DMS153 (cell line): ENCODE measurements at places on chromosomes 16 and 17.
A peak's percentile ranks its signal among the peaks of the same experiment; 100 is the strongest.

DNA sequence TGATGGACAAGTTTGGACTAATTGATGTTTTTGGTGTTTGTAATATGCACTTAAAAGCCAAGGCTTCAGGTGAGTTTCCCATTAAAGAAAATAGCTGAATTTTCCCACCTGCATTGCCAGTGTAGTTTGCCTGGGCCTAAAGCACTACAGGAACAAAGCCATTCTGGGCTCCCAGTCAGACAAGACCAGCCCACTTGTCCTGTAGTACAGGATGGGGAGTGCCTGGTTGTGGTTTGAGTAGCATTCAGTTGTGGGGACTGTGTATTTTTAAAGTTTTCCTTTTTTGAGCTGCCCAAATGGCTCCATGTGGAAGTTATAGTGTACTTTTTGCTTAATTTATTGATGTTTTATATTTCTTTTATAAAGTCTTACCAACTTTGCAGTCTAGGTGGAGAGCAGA is 91.7 kb downstream of the TANGO6 start:
- no peak for DNase-seq

DNA sequence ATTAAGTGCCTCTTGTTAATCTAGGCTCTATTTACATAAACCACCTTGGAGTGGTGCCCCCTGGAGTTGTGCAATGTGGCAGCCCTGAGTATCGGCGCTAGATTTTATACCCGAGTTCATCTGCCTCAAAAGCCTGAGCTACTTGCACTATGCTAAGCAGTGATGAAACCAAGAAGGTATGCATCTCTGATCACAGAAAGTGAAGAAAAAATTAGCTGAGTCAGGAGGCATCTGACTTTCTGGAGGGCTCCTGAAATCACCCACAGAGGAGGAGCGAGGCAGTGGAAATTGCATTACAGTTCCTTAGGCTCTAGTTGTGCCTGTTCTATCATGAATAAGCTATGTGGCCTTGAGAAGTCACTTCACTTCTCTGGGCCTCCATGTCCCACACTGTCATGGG is 80.3 kb upstream of the PSMD7 start:
- DNase-seq: no peak

DNA sequence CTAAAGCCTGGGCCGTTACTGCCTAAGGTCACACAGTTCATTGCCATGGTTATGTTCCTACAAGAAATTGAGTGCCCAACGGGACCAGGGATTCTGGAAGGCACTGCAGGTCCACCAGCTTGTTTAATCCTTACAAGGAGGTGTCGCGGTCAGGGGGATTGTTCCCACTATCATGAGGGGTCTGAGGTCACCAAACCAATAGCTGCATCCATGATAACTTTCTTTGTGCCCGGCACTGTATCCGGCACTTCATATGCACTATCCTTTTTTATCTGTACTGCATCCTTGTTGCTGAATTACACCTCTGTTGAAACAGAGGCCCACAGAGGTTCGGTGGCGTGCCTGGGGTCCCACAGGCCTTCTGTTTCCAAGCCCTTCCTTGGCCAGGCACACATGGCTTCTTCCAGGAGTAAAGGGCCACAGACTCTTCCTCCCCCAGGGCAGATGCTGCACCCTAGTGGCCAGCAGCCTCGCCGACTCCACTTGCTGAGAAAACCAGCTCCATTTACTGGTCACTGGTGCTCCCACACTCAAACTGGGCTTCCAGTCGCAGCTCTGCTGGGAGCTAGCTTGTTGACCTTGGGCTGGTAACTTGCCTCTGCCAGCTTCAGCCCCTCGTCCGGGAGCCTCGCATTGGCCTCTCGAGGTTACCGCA is 82.0 kb upstream of the PLCG2 start:
- no peak for DNase-seq

DNA sequence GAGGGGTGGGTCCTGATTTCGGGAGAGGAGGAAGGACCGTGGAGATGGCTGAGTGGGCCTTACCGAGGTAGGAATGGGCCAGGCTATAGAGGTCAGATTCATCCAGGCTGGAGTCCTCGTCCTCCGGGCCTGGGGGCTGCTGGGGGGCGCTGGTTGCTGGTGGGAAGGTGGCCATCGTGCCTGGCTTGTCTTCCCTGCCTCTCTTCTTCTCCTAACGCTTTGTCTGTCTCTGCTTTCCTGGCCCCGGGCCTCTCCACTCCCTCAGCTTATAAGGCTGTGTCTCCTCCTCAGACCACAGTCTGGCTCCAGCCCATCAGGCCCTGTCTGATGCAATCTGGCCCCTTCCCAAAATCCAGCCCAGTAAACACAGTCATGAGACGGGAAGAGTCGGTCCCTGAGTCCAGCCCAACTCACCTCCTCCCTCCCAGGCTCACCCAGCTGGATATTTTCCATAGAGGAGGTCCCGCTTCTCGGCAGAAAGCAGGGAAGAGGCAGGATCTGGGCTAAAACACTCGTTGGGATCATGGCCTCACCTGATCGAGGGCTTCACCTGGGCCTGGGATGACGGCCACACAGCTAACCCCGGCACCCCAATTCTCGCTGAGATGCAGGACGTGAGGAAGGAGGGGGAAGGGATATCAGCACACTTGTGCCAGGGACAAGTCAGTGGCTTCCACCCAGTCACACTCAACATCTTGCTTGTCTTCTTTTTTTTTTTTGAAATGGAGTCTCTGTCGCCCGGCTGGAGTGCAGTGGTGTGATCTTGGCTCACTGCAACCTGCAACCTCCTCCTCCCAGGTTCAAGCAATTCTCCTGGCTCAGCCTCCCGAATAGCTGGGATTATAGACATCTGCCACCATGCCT is at the start of gene NUPR1:
TSS of gene NUPR1 (minus strand) at position 242 of the 864 bp plus-strand sequence. CDS start at position 175, 67 bp downstream.
- DNase-seq: peak; percentile 65

DNA sequence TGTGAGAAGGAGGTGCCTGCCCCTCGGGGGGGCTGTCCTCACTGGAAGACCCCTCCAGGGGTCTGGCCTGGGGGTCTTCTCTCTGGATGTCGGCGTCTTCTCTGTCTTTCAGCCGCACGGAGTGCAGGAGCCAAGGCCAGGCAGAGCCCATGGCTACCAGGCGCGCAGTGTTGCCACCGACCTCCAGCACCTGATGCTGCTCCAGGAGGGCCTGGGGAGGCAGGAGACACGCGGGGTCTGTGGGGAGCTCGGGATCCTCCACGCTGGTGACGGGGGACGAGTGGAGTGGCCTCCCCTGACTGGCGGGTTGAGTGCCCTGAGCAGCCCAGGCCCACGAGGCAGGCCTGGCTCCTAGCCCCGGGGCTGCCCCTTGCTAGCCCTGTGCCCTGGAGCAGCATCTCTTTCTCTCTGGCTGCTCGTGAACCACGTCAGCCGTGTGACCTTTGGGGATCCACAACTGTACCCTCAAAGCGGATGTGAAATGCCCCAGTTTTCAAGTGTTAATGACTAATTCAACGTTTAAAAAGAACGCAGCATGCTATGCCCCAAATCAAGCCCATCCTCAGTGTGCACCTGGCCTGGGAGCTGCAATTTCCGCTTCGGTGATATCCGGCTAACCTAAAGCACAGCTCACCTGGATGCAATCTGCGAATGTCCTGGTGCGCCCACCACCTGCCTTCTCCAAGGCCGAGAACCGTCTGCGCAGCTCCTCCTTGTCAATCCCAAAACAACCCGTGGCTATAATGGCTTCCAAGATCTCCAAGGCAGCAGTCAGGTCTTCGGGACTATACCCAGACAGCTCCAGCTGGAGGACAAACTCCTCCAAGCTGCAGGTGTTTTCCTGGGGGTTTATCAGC is 62.9 kb downstream of the IL21R start:
- no peak for DNase-seq

- no peak for DNase-seq
These were observed at the start of gene CDYL2 for GRCh38 chr16:80804526-80805383. CDYL2 (minus strand) TSS chr16:80804598; CDS start chr16:80804173, 425 bp downstream.

DNA sequence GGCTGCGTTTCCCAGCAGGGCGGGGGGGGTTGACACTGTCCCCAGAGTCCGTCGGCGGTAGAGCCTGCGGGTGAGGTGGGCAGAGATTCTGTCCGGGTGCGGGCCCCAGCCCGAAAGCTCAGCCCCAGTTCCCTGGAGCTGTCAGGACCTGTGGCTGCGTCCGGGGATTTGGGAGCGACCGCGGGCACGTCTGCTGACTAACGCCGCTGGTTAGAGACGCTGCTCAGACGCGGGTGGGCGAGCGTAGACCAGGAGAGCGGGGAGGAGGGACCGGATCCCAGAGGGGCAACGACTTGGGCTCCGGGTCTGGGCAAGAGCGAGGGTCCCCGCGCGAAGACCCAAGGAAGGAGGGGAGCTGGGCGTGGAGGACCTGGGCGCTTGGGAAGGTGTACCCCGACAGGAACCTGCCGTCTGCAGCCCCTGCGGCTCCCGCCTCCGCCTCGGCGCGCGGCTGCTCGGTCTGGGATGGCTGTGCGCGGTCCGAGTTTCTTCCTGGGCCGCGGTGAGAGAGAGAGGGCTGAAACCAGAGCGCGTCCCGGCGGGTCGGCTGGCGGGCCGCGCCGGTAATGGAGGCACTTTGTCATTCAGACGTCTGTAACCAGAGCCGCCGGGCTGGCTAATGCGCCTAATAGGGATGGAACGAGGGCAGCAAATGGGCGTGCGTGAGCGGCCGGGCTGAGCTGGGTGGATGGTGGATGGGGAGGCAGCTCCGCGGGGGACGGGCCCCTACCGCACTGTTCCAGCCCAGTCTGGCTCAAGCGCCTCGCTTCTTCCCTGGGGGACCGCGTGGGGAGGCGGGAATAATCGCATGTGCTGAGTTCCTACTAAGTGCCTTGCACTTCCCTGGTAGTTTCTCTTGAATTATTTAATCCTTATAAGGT is 2.3 kb downstream of the NGFR start:
- peak; percentile 25 for DNase-seq

- DNase-seq: no peak
These were observed 247.9 kb downstream of the SEC14L1 start for GRCh38 chr17:77388384-77389306.

DNA sequence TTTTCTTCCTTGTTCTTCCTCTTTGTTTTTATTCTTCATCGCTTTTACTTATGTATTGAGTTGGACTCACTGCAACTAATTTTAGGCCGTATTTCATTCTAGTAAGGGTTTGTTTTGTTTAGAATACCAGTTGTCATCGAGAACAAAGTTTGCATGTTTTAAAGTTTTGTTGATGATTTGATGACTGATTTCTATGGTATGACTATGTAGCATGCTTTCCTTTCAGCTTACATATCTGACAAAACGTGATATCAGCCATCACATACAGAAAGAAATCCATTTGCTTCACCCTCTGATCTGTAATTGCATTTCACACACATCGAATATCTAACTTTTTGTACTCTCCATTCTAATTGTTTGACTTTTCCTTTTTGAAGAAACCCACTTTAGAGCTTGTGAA is 4.0 kb downstream of the PRKCA start:
- no peak for DNase-seq

GRCh38 chr17:50952889-50953288 is 86.7 kb upstream of the TOB1 start:
- DNase-seq: no peak

GRCh38 chr16:50731130-50731988 is 10.5 kb upstream of the CYLD start:
- no peak for DNase-seq

GRCh38 chr17:74749279-74750038 is 1.0 kb downstream of the NHERF1 start:
- no peak for DNase-seq

DNA sequence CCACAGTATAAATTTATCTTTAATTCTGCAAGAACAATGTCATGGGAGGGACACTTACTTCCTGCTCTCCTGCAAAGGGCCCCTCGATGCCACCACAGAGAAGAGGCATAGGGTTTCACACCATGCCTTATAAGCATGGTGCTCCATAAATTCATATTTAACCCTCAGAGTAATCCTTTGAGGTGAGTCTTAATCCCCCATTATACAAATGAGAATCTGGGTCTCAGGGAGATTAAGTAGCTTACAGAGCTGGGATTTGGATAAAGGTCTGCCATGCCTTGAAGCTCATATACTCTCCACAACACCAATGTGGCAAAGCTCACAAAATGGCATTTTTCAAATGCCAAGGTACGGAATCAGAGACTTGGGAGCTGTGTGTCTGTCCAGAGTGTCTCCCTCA is 268.5 kb upstream of the CCL2 start:
- DNase-seq: no peak

DNA sequence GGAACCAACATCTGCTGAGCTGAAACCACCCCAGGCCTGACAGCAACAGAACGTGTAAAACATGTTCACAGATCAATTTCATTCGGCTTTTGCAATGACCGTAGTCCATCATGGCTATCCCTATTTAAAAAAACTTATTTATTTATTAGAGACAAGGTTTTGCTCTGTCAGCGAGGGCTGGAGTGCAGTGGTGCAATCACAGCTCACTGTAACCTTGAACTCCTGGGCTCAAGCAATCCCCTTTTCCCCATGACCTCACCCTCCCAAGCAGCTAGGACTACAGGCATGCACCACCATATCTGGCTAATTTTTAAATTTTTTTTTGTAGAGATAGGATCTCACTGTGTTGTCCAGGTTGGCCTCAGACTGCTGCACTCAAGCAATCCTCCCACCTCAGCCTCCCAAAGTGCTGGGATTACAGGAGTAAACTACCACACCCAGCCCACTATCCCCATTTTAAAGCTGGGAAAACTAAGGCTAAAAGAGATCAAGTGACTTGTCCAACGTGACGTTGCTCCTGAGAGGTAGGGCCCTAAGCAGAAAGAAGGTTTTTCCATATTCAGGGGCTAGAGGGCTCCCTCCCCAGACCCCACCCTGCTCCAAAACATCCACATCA is 77.7 kb downstream of the MYH11 start:
- DNase-seq: no peak

- no peak for DNase-seq
These were observed 19.6 kb upstream of the HOXB9 start for GRCh38 chr17:48645639-48646182.

DNA sequence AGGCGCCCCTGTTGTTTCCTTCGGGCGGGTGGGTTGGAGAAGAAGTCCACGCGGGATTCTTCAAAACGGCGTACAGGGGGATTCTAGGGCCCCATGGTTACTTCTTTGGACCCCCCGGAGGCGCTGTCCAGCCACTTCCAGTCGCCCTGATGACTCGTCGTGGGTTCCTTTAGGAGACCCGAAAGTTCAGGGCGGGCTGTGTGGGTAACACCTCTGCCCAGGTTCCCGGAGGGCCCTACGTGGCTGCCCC is 716 bp upstream of the HIC1 start:
- no peak for DNase-seq

DNA sequence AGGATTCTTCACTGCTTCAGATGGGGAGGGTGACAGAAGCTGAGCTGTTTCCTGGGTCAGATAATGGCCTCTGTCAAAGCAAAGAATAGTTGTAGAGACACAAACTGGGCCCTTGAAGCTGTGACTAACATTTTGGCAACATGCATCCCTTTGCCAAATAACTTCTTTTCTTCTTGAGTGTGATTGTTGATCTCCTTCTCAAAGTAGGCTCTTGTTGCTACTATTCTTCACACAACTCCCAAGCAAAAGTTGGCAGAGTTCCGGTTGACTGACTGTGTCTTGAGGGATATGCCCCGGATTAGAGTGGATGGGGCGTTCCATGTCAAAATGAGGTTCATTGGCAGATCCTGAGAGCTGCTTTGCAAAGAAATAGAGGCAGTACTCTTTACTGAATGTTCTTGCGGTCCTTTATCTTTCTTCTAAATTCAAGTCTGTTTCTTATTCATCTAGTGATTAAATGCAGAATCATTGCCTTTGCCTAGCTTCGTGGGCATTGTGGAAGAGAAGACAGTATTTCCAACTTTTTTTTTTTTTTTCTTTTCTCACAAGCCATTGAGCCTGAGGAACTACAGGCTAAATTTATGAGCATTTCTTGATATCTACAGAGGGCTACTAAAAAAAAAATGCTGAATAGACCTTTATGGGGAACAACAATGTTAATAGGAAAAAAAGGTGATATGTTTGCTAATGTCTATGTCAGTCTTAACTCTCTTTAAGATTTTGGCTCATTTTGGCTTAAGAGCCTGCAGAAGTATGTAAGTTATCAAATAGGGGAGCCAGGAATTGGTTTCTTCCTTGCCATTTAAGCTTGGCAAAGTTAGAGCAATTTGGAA is 5.8 kb downstream of the WIPF2 start:
- DNase-seq: no peak

GRCh38 chr16:49670627-49671026 is 185.3 kb downstream of the ZNF423 start:
- DNase-seq: no peak
